ENCODE measurements at places on chromosomes 7 and 10. TPM values are rescaled to one million over a fixed set of nuclear protein-coding genes. Genes with fewer than 3 reads are reported as not detected.

Gene FRMPD2
- 1.6 TPM for total RNA-seq

GRCh38 chr10:105658696-105659095 lies 1017.6 kb downstream of the SORCS3 start:
- DNase-seq: no peak

DNA sequence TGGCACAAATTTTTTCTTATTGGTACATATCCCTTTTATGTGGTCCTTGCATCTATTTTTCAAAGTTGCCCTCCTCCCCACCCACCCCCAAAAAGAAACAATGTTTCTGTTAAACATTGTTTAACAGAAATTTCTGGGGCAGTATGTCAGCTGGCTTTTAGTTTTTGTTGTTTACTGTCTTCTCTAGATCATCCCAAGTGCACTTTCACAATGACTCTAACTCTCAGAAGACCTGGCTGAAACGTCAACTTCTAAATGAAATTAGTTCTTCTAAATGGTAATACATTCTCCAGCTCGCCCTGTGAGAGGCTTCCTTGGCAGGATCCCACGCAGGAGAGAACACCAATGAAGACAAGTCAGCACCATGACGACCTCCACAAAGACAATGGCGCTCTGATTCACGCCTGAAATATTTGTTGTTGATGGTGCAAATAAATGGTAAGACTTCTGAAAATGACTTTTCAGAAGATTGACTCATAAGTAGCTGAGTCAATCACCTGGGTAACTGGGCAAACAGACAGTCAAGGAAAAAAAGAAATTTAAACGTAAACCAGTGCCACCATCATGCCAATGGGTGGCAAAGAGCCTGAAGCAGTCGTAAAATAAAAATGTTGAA lies 293.7 kb downstream of the FZD1 start:
- no peak for DNase-seq

DNA sequence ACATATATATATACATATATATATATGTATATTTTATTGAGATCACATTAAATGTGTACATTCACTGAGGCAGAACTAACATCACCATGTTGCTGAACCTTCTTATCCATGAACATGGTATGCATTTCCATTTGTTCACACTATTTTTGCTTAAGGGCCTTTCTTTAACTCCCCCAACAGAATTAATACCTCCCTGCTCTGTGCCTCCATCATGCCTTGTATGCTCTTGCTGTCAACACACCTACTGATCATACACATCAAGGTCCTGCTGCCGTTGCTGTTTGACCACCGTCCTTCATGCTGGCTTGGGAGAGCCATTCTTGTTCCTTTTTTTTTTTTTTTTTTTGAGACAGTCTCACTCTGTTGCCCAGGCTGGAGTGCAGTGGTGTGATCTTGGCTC lies 43.5 kb downstream of the EPHB4 start:
- DNase-seq: no peak

DNA sequence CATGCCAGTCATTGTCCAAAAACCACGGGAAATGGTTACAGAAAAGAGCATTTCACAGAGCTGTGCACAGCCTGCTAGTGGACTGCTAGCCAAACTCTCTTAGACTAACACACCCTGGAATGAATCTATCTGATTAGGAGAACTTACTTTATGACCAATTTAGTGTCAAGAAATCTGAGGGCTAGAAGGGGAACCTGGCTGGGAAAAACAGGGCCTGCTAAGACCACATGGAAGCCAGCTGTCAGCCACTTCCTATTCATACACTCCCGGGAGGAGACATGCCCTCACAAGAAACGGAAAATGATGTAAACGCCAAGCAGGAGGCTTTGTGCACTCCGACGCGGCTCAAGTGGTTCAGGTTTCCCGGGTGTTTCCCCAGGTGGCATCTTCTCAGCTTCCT lies 54.8 kb downstream of the MPP7 start:
- peak; percentile 36 for DNase-seq

GRCh38 chr10:91493313-91493712 lies 83.2 kb downstream of the HECTD2 start:
- no peak for DNase-seq
